Neuronal stem cell (in vitro differentiated cells): ENCODE measurements at places on chromosomes 7 and 10.

DNA sequence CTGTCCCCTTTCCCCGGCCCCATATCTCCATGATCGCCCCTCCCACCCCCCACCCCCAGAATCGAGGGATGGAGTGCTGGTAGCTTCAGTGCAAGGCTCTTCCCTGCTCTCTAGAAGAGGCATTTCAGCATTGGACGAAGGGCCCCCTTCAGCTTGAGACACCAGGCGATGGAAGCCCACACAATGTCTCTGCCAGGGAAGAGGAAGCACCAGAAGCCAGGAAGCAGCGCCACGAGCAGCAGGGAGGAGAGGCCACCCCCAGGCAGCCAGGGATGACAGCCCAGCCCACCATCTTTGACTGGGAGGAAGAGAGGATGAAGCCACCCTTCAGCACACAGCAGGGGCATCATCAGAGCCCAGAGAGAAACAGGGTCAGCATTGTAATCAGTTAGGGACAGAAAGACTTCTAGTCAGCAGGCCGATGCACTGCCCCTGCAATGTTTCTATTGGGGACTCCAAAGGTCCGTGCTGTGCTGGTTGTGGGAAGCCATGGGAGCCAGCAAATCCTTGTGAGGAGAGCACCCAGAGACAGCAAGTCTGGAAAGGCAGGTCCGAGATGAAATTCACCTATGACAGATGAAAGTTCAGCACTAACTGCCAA lies 15.7 kb downstream of the TMEM72 start:
- DNase-seq, result no peak
- H3K27me3 ChIP-seq, result peaks cover 5% of the 10 kb centered on the region
- H3K4me3 ChIP-seq, result no peak overlapping the region
- no peaks in the 10 kb centered on the region for H3K36me3 ChIP-seq

- H3K4me3 ChIP-seq, result no peak overlapping the region
- no peak overlapping the region for H3K27ac ChIP-seq
- H3K27me3 ChIP-seq, result no peaks in the 10 kb centered on the region
- no peaks in the 10 kb centered on the region for H3K4me1 ChIP-seq
- no peak for DNase-seq
- no peaks in the 10 kb centered on the region for H3K36me3 ChIP-seq
Observed at GRCh38 chr7:142836426-142836825, 18.4 kb upstream of the EPHB6 start.

DNA sequence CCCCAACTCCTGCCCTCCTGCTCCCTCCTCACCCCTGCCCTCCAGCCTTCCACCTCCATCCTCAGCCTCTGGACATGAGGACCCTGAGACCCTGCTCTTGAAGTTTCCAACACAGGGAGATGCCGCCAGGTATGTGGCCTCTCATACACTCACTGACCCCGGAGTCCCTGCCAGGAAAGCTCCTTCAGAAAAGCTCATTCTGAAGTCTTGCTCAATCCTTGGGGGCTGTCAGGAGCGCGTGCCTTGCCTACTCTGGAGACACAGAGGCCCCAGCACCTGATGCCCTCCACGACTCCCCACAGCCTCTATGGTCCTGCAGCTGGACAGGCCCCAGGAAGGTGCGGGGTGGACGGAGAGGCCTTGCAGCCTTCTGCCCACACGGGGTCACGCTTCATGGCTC lies 11.0 kb downstream of the NUDT1 start:
- H3K36me3 ChIP-seq, result peaks cover 24% of the 10 kb centered on the region
- DNase-seq, result no peak
- no peak overlapping the region for H3K27ac ChIP-seq
- H3K4me1 ChIP-seq, result no peaks in the 10 kb centered on the region

- H3K27me3 ChIP-seq, result peaks cover 17% of the 10 kb centered on the region
- DNase-seq, result no peak
- no peak overlapping the region for H3K4me3 ChIP-seq
- no peaks in the 10 kb centered on the region for H3K36me3 ChIP-seq
- H3K27ac ChIP-seq, result no peak overlapping the region
Observed at GRCh38 chr7:1330801-1331425, 98.2 kb downstream of the UNCX start.

GRCh38 chr7:47751043-47751442 lies 169.1 kb upstream of the TNS3 start:
- no peaks in the 10 kb centered on the region for H3K4me1 ChIP-seq
- no peaks in the 10 kb centered on the region for H3K27me3 ChIP-seq
- no peak for DNase-seq
- H3K4me3 ChIP-seq, result peak overlapping the region; percentile 37

DNA sequence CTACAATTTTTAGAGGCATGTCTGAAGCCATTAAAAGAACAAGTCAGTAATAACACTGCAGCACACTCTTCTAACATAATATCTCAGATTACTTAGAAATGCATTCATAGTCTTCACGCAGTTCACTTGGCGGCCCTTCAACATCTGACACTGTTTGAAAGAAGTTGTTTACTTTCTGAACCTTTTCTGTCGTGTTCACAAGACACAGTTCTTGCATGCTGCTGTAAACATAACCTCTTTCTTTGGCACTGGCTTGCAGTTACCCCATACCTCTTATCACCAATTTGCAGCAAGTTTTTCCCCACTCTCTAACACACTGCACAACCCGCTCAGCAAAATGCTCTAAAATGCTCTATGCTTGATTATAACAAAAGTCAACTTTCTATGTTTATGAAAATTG lies 12.0 kb downstream of the PIP4K2A start:
- no peak for DNase-seq
- H3K27me3 ChIP-seq, result no peaks in the 10 kb centered on the region
- peaks cover 4% of the 10 kb centered on the region for H3K4me1 ChIP-seq
- H3K4me3 ChIP-seq, result no peak overlapping the region

DNA sequence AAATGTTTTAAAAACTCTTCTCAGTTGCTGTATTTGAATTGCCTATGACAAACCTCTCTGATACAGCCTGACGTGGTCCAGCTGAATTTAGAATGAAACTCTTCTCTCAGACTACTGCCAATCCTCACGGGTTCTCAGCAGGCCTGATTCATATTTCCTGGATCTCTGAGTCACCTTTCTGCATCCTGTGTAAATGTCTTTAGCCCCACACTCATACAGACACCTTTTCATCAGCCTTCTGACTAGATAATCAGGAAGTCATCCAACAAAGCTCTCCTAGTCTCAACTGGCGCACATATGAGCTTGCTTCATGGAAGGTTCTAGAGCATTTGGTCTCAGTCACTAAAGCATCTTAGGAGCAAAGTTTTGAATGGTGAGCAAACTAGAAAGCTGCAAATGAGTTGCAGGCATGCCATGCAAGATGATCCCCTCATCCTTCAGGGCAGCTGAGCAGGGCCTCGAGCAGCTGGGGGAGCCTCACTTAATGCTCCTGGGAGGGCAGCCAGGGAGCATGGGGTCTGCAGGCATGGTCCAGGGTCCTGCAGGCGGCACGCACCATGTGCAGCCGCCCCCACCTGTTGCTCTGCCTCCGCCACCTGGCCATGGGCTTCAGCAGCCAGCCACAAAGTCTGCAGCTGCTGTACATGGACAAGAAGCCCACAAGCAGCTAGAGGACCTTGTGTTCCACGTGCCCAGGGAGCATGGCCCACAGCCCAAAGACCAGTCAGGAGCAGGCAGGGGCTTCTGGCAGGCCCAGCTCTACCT lies 182.8 kb downstream of the ARHGAP12 start:
- no peak overlapping the region for H3K4me3 ChIP-seq
- H3K36me3 ChIP-seq, result no peaks in the 10 kb centered on the region
- no peak overlapping the region for H3K27ac ChIP-seq
- peaks cover 13% of the 10 kb centered on the region for H3K4me1 ChIP-seq
- no peak for DNase-seq

DNA sequence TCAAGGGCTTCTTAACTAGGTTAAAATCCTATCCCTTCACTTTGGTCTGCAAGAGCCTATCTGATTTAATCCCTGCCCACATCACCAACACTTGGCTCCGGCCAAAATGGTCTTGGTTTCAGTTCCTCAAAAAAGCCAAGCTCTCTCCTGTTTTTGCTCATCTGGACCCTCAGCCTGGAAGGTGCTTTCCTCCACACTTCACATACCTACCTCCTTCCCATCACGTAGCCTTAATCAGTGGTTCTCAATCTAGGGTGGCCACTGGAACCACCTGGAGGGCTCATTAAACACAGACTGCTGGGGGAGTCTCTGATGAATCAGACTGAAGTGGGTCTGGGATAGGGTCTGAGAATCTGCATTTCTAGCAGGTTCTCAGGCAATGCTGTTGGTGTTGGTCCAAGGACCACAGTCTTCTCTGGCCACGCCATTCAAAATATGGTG lies 227.0 kb upstream of the AOAH start:
- no peak overlapping the region for H3K4me3 ChIP-seq
- no peak overlapping the region for H3K27ac ChIP-seq
- no peaks in the 10 kb centered on the region for H3K27me3 ChIP-seq
- H3K36me3 ChIP-seq, result no peaks in the 10 kb centered on the region

- H3K4me1 ChIP-seq, result peaks cover 7% of the 10 kb centered on the region
- no peak overlapping the region for H3K27ac ChIP-seq
- no peaks in the 10 kb centered on the region for H3K27me3 ChIP-seq
- peaks cover 64% of the 10 kb centered on the region for H3K36me3 ChIP-seq
- no peak overlapping the region for H3K4me3 ChIP-seq
Observed at GRCh38 chr7:55155351-55156117, 136.7 kb downstream of the EGFR start.

GRCh38 chr10:52918714-52919305 lies 146.2 kb upstream of the MBL2 start:
- H3K27ac ChIP-seq, result no peak overlapping the region
- H3K4me3 ChIP-seq, result no peak overlapping the region
- no peaks in the 10 kb centered on the region for H3K27me3 ChIP-seq
- no peak for DNase-seq
- H3K4me1 ChIP-seq, result no peaks in the 10 kb centered on the region

DNA sequence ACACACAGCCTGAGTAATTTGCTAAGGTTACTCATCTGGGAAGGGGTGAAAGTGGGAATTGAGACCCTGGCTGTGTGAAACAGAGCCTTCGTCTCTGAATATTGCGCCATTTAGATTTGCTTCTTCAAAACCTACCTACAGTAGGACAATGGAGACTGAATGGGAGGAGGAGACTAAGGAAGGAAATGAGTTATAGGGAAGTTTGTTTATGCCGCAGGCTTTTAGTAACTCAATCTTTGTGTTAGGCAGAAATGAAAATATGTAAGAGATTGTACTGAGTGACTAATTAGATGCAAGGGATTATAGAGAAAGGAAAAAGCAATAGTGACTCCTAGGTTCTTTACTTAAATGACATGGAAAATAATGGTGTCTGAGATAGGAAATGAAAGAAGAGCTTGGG lies 80.2 kb downstream of the KCND2 start:
- H3K4me1 ChIP-seq, result no peaks in the 10 kb centered on the region
- H3K36me3 ChIP-seq, result no peaks in the 10 kb centered on the region
- DNase-seq, result no peak
- no peak overlapping the region for H3K27ac ChIP-seq

DNA sequence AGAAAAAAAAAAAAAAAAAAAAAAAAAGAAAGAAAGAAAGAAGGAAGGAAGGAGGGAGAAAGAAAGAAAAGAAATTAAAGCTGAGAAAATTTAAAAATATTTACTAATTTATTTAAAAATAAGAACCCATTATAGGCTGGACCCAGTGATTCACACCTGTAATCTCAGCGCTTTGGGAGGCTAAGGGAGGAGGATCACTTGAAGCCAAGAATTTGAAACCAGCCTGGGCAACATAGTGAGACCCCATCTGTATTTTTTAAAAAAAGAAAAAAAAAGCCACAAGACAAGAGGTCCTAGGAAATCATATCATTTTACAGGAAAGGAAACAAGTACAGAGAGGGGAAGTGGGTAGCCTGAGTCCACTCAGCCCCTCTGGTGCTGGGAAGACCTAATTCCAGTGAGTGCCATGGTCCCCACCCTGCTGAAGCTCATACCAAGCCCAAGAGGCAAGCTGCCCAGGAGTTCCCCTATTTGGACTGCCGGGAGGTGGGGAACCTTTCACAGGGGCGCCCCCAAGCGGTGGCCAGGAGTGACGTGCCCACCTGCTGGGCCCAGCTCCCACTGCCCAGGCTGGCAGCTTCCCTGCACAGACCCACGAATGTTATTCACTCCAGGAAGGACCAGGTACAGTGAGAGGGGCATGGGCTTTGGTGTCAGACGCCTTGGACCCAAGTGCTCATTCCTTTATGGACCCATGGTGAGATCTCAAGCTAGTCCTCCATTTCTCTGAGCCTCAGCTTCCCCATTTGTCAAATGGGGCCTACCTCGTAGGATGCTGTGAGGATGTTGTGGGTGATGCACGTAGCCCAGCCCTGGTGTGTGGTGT lies 133.6 kb downstream of the ZMIZ1 start:
- no peaks in the 10 kb centered on the region for H3K4me1 ChIP-seq
- no peak overlapping the region for H3K27ac ChIP-seq
- DNase-seq, result no peak
- H3K4me3 ChIP-seq, result no peak overlapping the region
- no peaks in the 10 kb centered on the region for H3K27me3 ChIP-seq

- no peak overlapping the region for H3K27ac ChIP-seq
- no peaks in the 10 kb centered on the region for H3K36me3 ChIP-seq
- no peaks in the 10 kb centered on the region for H3K27me3 ChIP-seq
- no peak overlapping the region for H3K4me3 ChIP-seq
Observed at GRCh38 chr7:104040666-104041065, 51.2 kb upstream of the RELN start.

DNA sequence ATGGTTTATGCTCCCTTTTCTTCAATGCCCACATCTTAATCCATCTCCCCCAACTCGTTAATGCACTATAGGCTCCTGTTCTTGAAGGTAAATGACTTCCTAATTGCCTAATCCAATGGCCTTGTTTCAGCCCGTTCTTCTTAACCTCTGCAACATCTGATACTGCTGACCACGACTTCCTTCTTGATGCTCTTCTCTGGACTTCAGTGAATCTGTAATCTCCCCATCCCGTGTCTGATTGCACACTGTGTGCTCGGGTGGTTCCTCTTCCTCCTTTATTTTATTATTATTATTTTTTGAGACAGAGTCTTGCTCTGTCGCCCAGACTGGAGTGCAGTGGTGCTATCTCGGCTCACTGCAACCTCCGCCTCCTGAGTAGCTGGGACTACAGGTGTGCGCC lies 58.9 kb downstream of the HIPK2 start:
- DNase-seq, result no peak
- no peak overlapping the region for H3K4me3 ChIP-seq
- H3K27ac ChIP-seq, result no peak overlapping the region
- peaks cover 17% of the 10 kb centered on the region for H3K36me3 ChIP-seq

DNA sequence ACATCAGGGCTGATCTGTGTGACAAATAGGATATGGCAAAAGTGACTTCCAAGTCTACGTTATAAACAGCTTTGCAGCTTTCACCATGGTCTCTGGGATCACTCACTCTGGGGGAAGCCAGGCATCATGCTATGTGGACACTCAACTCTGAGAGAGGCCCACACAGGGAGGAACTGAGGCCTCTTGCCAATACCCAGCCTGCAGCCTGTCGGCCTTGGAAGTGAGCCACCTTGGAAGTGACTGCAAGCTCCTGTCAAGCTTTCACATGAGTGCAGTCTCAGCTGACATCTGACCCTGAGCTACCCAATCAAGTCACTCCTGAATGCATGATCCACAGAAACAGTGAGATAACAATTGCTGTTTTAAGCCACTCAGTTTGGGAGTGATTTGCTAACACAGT lies 56.5 kb downstream of the MMRN2 start:
- H3K27me3 ChIP-seq, result no peaks in the 10 kb centered on the region
- peaks cover 71% of the 10 kb centered on the region for H3K36me3 ChIP-seq
- H3K4me3 ChIP-seq, result no peak overlapping the region
- no peak for DNase-seq

GRCh38 chr10:78567680-78568455 lies 500.9 kb upstream of the ZMIZ1 start:
- no peak overlapping the region for H3K27ac ChIP-seq
- no peak overlapping the region for H3K4me3 ChIP-seq
- H3K27me3 ChIP-seq, result peaks cover 3% of the 10 kb centered on the region
- peaks cover 7% of the 10 kb centered on the region for H3K4me1 ChIP-seq
- DNase-seq, result no peak
